ENCODE measurements at places on chromosomes 6 and 20. TPM values are rescaled to one million over a fixed set of nuclear protein-coding genes. Genes with fewer than 3 reads are reported as not detected.

TTK gene
- polyA plus RNA-seq, result 1.6 TPM

CLDN20 gene
- polyA plus RNA-seq, result not detected

DNA sequence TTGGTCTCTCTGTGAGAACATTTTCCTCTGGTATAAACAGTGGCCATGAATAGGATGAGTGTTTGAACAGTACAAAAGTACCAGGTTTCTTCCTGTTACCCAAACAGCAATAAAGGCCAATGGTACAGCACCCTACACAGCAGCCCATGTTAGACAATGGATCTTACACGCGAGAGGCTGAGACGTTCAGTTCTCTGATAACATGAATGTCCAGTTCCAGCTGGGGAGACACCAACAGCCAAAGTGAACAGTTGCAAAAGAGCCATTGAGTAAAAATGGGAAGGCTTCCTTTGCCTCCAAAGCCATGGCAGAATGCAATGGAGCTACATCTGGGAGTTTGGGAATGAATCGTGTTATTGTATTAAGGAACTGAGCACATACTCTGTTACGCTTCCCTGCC lies 246.8 kb upstream of the SGK1 start:
- peaks cover 6% of the 10 kb centered on the region for H3K27me3 ChIP-seq
- H3K27ac ChIP-seq, result no peak overlapping the region
- no peaks in the 10 kb centered on the region for H3K4me1 ChIP-seq
- DNase-seq, result no peak

TRDN gene
- polyA plus RNA-seq, result not detected

DNA sequence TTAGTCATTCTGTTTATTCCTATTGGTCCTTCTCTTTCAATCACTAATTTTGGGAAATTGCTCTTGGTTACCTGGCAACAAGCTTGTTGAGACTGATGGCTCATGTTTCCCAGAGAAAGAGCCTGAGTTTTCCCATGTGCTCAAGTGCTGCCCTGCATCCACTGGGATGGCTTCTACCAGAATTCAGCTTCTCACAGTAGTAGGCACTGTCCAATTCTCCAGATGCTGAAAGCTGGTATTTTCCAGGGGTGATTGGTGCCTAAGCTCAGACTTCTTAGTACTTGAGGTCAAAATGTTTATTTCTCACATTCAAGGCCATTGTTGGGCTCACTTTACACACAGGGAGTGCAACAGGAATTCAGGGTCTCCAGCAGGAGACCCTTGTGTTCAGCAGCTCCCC lies 29.1 kb upstream of the SLC2A12 start:
- H3K36me3 ChIP-seq, result no peaks in the 10 kb centered on the region
- no peak for DNase-seq
- peaks cover 3% of the 10 kb centered on the region for H3K4me1 ChIP-seq
- no peak overlapping the region for H3K27ac ChIP-seq

All from CD4-positive, CD25-positive, alpha-beta regulatory T cell (primary cell).